Astrocyte of the cerebellum (primary cell): ENCODE measurements at places on chromosomes 5 and 9.

GRCh38 chr5:13816126-13816525 is 128.4 kb downstream of the DNAH5 start:
- no peak for DNase-seq

DNA sequence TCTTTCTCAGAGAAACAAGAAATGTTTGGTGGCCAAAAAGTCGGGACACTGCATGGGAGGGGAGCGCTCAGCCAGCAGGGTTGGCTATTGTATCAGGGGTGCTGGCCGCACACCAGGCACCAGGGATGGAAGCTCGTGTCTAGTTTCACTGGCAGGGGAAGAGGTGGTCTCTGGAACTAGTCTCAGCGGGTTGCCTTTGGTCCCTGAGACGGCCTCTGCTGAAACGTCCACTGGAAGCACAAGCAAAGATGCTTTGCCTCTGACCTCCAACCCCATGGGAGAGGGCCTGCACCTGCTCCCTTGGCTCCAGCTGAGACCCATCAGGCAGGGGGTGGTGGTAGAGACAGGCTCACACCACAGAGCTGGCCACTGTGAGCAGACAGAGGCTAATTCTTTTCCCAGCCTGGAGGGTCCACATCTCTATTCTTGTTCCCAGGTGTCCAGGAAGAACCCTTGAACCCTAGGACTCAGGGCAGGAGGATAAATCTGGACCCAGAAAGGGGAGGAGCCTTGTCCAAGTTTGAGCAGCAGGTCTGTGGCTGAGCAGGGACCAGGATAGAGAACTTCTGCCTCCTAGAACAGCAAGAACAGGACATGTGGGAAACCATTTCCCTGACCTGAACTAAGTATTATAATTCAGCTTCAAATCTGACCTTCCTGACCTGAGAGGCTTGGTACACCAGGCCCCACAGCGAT is 102.6 kb downstream of the RGS3 start:
- DNase-seq: no peak

GRCh38 chr5:3237276-3237868 is 358.3 kb upstream of the IRX1 start:
- no peak for DNase-seq

DNA sequence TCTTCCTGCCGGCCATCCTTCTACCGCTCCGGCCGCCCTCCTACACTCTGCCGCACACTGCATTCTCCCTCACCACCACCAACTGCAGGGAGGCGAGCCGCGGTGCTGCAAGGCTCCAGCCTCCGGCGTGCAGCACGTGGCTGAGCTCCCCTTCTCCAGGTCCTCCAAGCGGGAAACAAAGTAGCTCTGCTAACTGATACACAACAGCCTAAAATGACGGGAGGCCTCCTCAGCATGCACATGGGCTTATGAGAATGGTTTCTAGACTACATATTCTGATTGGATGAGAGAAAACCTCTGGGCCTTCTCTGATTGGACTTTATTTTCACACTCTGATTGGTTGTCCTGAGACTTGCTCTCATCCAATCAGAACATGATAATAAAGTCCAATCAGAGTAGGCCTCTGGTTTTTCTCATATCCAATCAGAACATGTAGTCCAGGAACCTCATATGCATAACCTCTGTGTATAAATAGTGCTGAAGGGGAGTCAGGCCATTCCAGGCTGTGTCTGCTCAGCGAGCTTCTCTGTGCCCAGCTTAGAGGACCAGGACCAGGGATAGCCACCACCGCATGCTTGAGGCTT is 27.0 kb upstream of the ZNF354B start:
- no peak for DNase-seq

DNA sequence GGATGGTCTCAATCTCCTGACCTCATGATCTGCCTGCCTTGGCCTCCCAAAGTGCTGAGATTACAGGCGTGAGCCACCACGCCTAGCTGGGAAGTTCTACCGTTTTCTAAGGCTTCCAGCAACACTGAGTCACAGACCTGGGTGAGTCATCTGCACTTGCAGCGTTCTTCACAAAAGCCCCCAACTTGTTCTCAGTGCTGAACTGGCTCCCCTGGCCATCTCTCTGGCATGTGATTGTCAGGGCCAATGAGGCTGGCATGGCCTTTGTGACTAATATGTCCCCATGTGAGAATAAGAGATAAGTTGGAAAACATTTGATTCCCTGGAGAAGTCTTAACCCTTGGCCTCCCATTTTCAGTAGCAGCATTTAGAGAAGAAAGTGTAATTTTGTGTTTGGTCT is 124.4 kb downstream of the WDR41 start:
- no peak for DNase-seq

GRCh38 chr5:133967698-133968203 is 674 bp downstream of the C5orf15 start:
- no peak for DNase-seq

DNA sequence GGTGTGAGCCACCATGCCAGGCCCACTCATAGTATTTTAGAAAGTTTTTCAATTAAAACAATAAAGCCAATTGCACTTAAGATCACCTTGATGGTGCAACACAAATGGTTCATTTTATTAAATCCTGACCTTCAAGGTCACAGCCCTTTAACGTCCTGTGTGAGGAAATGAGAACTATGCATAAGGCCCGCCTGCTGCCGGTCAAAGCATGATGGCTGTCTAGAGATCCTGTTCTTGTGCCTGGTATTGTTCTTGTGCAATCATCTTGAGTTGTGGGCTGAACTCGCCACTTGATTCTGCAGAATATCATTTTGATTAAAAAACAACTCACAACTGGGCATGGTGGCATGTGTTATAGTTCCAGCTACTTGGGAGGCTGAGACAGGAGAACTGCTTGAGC is 43.6 kb upstream of the FBXW11 start:
- no peak for DNase-seq

DNA sequence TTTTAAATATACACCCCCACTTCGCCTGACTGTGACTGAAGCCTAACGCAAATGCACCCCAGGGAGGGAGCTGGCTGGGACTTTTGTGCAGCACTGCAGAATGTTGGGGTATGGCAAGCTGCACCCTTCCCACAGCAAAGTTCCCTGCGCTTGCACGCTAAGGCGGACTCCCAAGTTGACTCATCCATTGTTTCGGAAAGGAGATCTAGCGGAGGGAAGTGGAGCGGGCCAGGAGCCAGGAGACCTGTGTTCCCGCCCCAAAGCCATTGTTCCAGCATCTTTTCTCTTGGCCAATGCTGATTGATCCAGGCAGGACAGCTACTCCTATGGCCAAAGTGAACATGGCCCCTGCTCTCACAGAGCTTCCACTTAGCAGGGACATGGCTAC is 202.9 kb downstream of the AOPEP start:
- peak; percentile 76 for DNase-seq

GRCh38 chr5:172573986-172574870 is 66.8 kb upstream of the NEURL1B start:
- no peak for DNase-seq

- peak; percentile 41 for DNase-seq
Measured at GRCh38 chr5:158599157-158599556, 500.6 kb downstream of the EBF1 start.

DNA sequence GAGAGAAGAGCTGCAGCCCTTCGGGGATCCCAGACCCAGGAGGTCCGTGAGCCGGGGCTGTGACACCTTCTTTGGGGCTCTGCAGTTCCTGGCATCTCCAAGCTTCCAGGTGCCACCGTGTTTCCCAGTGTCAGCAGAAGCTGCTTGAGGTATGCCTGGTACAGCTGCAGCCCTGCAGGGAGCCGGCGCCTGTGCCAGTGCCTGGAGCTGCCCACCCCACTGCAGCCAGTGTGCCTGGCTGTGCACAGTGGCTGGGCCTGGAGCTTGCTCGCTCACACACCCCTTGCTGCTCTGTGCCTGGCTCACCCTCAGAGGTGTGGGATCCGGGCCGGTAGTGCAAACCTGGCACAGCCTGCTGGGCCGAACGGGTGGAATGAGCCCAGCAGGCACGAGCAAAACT is 65.5 kb downstream of the NACC2 start:
- no peak for DNase-seq

DNA sequence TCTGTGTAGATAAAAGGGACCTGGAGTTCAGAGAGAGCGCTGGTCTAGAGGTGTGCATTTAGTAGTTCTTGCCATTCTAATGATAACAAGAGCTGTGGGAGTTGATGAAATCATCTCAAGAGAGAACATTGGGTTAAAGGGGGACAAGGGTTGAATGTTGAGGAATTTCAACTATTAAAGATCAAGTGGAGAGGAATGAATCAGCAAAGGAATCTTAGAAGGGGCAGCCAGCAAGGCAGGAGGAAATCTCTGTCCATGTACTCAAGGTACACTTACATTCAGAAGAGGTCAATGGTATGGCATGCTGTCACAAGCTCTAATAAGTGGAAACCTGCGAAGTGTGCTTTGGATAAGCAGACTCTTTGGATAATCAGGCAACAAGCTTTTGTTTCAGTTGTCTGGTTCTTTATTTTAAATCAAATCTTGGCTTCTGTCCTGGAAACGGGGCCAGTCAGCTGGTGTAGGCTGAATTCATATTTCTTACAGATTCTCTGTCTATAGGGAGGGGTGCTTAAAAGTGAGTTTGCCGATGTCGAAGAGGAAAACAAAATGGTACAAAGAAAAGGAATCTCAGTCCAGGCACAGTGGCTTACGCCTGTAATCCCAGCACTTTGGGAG is 320.5 kb upstream of the CD180 start:
- peak; percentile 70 for DNase-seq

DNA sequence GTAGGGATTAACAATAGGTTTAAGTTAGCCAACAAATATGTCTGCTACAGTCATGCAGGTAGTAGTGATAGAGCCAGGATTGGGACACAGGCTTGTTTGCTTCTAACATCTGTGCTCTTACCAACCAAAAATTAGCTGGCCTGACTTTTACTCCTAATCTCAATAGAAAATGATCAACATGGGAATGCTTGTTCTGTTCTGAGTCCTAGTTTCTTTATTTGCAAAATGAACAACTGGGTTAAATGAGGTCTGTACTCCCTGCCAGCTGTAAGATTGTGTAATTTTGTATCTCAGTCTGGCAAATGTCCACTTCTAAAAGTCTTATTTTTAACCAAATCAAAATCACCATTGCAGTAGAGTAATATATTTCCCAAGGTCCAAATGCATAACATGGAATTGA is 216.8 kb downstream of the NMUR2 start:
- no peak for DNase-seq

DNA sequence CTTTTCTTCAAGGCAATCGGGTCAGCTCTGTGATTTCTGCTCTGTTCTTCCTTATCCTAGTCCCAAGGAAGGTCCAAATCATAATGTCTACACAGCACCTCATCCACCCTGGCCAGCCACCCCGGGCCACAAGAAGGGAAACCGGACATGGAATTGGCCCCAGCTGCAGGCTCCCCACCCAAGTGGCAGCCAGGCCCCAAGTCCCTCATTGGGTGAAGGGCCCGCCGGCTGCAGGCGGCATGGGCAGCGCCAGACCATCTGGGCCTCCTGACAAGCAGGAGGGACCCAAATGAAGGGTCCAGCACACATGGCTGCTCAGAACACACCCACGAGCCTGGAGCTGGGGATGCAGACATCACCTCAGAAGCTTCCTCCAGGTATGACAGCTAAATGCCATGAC is 33.7 kb downstream of the BICD2 start:
- DNase-seq: no peak
